ENCODE measurements at places on chromosomes 6 and 20.
A peak's percentile ranks its signal among the peaks of the same experiment; 100 is the strongest.

DNA sequence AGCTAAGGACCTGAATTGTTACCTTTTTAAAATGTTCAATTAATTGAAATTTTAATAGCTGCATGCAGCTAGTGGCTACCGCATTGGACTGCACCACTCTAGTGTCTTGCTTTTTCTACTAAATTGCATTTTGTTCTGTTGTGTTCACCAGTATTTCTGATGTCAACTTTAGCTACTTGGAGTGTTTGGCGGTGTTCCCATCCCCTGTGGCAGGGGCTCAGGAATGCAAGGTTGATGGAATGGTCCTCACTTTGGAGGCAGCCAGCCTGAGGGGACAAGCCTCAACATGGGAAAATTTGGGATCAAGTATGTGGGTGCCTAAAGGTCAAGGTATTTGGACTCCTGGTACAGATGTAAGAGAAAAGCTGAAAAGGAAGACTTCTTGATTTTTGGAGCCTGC is 230.1 kb upstream of the PRND start:
- no peak for DNase-seq

DNA sequence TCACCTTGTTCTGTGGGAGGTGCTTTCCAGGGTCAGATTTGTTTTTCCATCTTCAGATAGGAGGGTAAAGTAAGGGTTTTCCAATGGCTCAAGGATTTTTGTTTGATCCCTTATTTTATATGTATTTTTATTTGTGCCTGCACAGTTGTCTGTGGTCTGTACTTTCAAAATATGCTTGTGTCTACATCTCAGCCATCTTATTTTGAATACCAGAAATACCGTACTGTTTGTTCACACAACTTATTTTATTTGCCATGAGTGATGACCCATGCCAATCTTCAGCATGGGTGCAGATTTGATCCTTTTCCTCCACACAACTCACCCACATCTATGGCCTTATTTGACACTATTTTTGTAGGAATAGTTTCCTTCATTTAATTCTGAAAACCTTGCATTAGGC is 72.2 kb upstream of the PTCHD4 start:
- no peak for DNase-seq

GRCh38 chr6:6730831-6731230 is 142.3 kb downstream of the LY86 start:
- DNase-seq: no peak

DNA sequence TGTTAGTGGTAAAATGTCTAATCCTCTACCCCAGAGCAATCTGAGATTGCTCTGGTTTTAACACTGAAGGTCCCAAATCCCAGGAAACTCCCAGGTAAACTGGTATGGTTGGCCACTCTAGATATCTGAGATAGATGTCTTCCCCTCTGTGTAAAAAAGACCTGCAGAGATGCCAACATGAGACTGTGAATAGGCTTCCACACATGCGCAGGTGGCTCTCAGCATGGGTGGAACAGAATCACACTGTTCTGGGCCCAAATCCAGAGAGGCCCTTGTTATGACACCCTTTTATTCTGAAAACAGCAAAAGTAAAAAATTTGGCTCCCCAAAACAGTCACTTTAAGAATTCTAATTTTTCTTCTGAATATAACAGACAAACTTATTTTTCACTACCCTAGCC is 88.7 kb upstream of the BMP5 start:
- DNase-seq: no peak

DNA sequence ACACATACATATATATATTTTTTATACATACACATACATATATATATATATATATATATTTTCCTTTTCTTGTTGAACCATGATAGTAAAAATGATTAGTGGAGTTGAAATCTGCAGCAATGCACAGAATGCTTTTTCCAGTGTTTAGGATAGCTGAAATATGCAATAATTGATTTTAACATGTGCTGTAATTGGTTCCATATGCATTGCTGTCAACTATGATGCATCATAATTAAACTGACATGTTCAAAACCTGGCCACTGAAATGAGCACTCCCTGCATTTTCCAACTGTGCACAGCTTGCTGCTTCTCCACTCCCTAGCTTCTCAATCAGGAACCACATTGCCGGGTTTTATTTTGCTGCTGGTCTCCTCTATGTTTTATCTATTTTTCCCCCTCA is 358.3 kb downstream of the PAX1 start:
- DNase-seq: no peak

DNA sequence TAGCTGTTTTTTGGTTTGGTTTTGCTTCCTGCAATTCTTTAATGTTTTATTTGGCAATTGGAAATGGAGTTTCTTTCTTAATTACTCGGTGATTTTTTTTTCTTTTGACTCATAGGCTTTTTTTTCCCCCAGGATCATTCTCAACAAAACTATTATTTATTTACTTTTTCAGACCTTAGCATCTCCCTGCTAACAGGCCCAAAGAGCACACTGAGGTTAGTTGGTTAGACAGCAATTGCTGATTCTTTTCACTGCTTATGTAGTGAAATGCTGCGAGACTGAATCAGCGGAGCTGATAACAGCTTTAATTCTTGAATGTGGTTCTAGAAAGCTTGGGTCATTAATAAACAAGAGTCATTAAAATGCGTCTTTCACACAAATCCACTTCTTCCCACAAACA is 79.1 kb upstream of the ZFP64 start:
- no peak for DNase-seq

DNA sequence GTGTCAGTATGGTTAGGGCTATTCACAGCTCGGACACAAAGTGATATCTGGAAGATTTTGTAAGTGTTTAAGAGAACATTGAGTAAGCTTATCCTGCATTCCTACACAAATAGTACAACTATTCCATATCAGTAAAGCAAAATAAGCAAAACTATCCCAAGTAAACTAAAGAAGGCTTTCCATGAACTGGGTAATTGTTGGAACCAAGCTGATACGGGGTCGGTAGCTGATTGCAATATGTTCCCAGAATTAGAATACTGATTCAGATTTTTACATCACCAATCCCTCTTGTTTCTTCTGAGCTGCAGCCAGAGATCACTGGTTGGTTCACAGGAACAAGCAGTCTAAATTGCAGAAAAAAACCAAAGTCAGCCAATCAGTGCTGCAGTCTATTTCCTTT is 54.1 kb downstream of the CDS2 start:
- no peak for DNase-seq

DNA sequence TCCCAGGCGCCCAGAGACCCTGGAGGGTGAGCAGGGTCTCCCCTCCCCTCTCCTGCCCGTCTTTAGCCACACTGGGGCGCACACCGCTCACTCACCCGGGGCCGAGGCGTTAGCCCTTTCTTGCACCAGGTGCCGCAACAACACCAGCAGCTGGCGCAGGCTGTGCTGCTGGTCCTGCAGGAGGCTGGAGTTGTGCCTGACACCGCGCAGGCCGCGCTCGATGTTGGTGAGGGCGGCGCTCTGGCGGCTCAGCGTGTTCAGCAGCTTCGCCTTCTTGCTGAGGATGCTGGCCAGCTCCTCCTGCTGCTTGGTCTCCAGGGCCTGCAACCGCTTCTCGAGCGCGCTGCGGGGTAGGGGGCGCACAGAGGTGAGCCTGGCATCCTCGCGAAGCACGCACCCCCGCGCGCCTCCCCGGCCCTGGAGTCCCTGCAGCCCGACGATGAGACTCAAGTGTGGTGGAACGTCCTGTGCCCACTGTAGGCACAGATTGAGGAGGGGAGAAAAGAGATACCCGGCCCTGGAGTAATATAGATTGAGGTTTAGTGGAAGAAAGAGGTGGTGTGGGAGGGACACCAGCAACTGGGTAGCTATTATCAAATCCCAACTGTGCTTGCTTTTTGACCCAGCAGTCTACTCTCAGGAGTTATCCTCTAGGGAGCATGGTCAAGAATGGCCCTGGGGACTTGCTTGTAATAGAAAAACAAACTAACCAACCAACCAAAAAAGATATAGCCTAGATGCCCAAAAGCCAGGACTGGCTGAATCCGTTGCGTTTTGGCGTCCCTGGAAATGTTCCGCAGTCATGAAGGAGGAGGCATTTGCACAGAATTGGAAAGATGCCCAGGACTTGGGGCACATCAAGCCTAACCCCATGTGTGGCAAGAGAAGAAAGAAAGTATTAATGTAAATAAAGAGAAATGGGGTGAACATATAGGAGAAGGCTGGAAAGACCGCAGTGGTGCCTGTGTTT is 30.9 kb downstream of the ANGPT4 start:
- no peak for DNase-seq

DNA sequence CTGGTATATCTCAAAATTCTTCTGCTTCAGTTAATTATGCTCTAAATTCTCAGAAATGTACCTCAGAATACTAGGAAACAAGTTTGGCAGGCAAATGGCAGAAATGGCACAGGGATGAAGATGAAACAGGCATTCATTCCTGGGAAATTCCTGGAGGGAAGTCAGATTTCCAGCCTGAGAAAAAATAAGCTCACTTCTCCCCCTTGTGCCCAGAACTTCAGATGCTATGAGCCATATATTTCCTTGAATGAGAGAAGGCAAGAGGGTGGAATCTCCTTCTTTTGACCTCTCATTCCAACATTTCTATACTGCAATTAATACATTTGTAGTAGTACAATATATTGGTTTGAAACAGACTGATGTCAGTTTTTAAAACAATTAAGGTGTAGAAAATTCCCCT is 22.8 kb downstream of the RGS17 start:
- DNase-seq: no peak

- no peak for DNase-seq
These were observed 81.4 kb downstream of the CD164 start for GRCh38 chr6:109300874-109301273.

- no peak for DNase-seq
These were observed 193.3 kb downstream of the QKI start for GRCh38 chr6:163607792-163608191.

GRCh38 chr6:26525838-26526237 is 12.3 kb upstream of the HMGN4 start:
- DNase-seq: no peak

- no peak for DNase-seq
These were observed 29.8 kb upstream of the ERVFRD-1 start for GRCh38 chr6:11141295-11141694.

- DNase-seq: no peak
These were observed 491.3 kb upstream of the GJE1 start for GRCh38 chr6:141641406-141641805.

- DNase-seq: no peak
These were observed 2.1 kb downstream of the B3GAT2 start for GRCh38 chr6:70954750-70955149.

DNA sequence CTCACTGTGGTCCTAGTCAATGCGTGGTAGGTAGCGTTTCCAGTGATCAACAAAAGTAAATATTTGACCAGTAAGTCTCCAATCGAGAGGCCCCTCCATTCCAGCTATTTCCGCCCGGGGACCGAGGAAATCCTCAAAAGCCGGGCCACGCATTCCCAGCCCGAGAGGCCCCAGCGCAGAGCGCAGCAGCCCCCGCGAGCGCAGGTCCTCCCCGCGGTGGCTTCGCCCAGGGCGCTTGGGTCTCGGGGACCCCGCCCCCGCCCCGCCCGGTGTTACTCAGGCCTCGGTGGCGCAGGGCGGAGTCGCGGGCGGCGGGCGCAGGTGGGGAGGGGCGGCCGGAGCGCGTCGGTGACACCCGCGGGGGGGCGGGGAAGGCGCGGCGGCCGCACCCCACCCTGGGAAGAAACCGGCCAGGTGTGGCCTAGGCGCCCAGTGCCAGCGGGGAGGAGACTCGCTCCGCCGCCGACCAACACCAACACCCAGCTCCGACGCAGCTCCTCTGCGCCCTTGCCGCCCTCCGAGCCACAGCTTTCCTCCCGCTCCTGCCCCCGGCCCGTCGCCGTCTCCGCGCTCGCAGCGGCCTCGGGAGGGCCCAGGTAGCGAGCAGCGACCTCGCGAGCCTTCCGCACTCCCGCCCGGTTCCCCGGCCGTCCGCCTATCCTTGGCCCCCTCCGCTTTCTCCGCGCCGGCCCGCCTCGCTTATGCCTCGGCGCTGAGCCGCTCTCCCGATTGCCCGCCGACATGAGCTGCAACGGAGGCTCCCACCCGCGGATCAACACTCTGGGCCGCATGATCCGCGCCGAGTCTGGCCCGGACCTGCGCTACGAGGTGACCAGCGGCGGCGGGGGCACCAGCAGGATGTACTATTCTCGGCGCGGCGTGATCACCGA is at the start of gene DSP:
DSP (plus strand) TSS at position 497 of the 890 bp plus-strand sequence; CDS start at position 742, 245 bp downstream.
- DNase-seq: no peak

DNA sequence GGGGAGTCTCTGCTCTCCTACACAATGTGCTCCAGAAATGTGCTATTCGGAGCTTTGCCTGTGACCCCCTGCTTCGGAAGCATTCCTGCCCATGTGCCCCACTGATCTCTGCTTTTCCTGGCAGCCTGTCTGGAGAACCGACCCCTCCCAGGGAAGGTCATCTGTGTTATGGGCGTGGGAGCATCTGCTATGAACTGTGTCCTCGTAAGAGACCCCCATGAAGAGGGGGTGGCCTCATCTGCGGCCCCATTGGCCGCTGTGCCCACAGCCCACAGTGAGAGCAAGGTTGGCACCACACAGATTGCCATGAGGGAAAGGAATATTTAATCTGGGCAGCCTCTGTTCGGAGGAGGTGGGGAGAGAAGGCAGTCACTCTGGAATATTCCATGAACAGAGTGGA is 32.7 kb upstream of the IRF4 start:
- no peak for DNase-seq

- DNase-seq: no peak
These were observed 471.3 kb downstream of the DHX35 start for GRCh38 chr20:39433466-39433865.

- peak; percentile 55 for DNase-seq
These were observed 119.6 kb downstream of the SCML4 start for GRCh38 chr6:107704347-107705013.

GRCh38 chr6:163427498-163428254 is 13.2 kb downstream of the QKI start:
- peak; percentile 52 for DNase-seq

- no peak for DNase-seq
These were observed 33.2 kb upstream of the PHACTR3 start for GRCh38 chr20:59571151-59571550.

- DNase-seq: no peak
These were observed 158.7 kb upstream of the SLC22A16 start for GRCh38 chr6:110635096-110635495.

DNA sequence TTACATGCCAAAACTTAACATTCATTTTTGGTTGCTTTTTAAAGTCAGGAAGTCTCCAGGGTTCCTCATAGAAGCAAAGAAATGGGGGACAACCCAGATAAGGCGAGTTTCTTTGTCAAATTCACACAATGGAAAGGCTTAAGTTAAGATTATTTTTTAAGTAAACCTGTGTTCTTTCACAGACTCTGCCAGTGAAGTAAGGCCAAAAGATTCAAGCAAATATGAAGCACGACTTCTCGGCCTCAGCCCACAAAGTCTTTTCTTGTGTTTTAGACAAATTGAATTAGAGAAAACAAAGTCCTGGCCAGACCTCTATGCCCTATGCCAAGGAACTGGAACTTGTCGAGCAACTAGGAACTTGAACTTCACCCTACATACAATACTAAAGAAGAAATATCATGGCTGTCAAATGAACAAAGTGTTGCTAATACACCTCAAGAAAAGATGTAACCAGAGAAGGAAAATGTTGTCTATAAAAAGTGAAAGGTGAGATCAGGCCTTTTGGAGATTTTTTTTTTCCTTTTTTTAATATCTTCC is 540.0 kb upstream of the JARID2 start:
- DNase-seq: no peak

GRCh38 chr6:130216620-130217019 is 6.1 kb downstream of the SAMD3 start:
- DNase-seq: peak; percentile 43

- DNase-seq: no peak
These were observed 108.5 kb downstream of the MAN1A1 start for GRCh38 chr6:119241111-119241465.
